ENCODE measurements at places on chromosomes 11 and 22. TPM values are rescaled to one million over a fixed set of nuclear protein-coding genes. Genes with fewer than 3 reads are reported as not detected.

GRCh38 chr11:125305345-125305744 lies 140.8 kb downstream of the PKNOX2 start:
- DNase-seq: no peak

DNA sequence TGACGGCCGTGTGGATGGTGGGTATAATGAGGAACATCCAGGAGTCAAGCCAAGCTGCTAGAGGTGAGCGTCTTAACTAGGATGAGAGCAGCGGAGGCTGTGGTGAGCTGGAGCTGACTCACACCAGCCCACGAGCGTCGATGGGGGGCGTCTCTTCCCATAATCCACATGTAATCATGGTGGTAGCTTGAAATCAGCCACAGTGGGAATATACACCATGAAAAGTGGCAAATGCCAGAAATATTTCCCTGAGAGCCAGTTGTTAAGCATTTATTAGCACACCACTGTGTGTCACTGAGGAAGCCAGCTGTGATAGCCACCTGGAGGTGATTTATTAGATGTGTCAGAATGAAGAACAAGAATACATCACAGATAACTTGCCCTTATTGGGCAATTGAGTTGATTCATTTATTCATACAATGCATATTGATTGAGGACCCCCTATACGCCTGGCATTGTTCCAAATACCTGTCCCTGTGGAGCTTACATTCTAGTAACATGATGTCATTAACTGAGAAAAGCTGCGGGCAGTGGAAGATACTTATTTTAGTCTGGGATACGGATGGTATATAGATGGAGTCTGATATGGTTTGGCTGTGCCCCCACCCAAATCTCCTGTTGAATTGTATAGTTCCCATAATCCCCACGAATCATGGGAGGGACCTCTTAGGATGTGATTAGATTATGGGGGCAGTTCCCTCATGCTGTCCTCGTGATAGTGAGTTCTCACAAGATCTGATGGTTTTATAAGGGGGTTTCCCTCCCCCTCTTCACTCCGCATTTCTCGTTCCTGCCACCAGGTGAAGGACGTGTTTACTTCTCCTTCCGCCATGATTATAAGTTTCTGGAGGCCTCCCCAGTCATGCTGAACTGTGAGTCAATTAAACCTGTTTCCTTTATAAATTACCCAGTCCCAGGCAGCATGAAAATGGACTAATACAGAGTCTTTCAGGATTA lies 473.4 kb downstream of the METTL15 start:
- no peak for DNase-seq

UPB1 gene
- total RNA-seq: not detected

GRCh38 chr11:12692229-12693075 lies 18.2 kb downstream of the TEAD1 start:
- no peak for DNase-seq

OR8G1 gene
- total RNA-seq: not detected

GRCh38 chr11:79019975-79020374 lies 420.9 kb downstream of the TENM4 start:
- DNase-seq: no peak

B4GALNT4 gene
- total RNA-seq: 4.1 TPM

DNA sequence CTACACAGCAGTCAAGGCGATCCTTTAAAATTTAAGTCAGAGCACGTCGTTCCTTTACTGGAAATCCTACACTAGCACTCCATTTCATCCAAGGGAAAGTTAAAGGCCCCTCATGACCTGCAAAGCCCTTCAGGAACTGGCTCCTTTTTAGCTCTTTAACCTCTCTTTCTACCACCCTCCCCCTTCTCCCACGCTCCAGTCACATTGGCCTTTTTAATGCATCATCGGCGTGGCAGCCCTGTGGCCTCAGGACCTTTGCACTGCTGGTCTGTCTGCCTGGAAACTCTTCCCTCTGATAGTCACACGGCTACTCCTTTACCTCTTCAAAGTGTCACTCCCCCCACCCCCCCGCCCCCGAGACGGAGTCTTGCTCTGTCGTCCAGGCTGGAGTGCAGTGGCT lies 1.2 kb upstream of the PTPN5 start:
- no peak for DNase-seq

DNA sequence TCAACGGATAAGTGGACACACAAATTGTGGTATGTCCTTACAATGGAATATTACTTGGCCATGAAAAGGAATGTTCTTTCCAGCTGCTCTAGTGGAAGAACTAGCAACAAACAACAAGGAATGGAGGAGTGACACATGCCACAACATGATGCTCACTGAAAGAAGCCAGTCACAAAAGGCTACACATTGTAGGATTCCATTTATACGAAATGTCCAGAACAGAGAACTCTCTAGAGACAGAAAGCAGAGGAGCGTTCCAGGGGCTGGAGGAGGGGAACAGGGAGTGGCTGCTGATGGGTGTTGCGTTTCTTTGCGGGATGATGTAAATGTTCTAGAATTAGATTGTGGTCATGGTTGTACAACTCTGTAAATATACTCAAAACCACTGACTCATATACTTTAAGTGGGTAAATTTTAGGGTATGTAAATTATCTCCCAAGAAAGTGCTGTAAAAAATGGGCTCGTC lies 32.4 kb upstream of the PDGFB start:
- DNase-seq: no peak

DNA sequence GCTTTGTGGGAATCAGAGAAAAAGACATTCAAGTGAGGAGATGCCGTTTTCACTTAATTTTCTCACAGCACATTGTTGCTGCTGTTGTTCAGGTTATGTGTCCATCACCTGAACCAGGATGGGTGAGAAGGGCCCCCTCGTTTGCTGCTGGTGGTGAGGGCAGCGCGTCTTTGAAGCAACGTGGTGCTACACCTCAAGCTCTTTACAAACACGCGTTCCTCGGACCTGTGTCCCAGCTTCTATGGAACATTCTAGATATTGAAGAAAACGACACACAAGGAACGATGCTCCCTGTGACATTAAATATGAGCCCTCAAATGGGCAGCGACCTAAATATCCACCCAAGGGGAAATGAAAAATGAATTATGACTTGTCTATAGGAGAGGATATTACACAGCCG lies 418.6 kb downstream of the MN1 start:
- no peak for DNase-seq

DNA sequence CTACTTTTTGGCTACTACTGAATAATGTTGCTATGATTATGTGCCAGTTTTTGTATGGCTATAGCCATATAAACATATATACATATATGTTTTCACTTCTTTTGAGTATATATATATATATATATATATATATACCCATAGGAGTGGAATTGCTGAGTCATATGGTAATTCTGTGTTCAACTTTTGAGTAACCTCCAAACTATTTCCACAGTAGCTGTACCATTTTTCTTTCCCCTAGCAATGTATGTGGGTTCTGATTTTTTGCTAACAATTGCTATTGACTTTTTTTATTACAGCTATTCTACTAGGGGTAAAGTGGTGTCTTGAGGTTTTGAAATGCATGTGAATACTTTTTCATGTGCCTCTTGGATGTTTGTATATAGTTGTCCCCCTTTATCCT lies 30.4 kb downstream of the CBL start:
- DNase-seq: no peak

ARRB1 gene
- total RNA-seq: 16.6 TPM

DNA sequence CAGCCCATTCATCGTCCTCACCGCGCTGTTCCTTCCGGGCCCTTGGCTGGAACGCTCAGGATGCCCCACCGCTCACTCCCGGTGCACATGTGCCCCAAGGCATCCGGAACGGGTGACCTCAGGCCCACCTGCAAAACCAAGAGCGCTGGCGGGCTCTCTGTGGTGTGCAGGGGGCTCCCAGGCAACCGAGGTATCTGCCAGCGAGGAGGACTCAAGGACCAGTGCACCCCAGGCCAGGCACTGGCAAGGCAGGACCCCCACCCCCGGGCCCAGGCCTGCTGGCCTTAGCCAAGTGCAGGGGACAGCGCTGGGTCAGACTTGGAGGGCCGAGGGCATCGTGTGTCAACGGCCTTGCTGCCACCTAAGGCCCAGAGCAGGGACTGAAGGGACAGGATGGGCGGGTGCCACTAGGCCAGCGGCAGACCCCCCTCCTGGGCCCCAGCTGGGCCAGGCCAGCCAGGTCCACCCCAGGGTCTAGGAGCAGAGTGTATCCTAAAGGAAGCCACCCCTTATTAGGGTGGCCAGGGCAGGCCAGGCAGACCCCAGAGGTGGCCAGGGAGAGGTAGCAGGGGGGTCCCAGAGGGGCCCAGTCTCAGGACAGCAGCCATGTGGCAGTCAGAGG lies 8.5 kb downstream of the TNNT3 start:
- DNase-seq: no peak

SCGB1A1 gene
- not detected for total RNA-seq

DNA sequence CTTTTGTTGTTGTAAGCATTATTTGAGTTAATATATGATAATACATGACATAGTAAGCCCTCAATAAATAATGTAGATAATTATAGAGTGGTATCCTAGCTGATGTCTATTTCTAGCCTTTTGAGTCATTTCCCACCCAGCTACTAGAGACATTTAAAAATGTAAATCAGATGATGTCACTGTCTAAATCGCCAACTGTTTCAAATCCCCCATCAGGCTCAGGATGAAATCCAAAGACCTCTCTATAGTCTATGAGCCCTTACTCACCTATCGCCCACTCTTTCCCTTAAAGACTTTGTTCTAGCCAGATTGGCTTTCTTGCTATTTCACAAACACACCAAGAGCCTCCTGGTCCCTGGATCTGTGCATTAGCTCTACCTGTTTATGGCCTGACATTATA lies 135.4 kb upstream of the PLET1 start:
- no peak for DNase-seq

- no peak for DNase-seq
Measured at GRCh38 chr11:119195680-119196079, 10.4 kb downstream of the NHERF4 start.

GRCh38 chr11:1753229-1753928 lies 3.0 kb upstream of the IFITM10 start:
- DNase-seq: no peak

LRP4 gene
- total RNA-seq: 0.32 TPM

GAL3ST1 gene
- 0.29 TPM for total RNA-seq
